ENCODE measurements at places on chromosomes 4 and X. TPM values are rescaled to one million over a fixed set of nuclear protein-coding genes. Genes with fewer than 3 reads are reported as not detected.

TRIM75 gene
- not detected for polyA plus RNA-seq

RS1 gene
- polyA plus RNA-seq = not detected

PCYT1B gene
- polyA plus RNA-seq = not detected

PNMA6F gene
- not detected for polyA plus RNA-seq

DNAAF6 gene
- not detected for polyA plus RNA-seq

NSUN7 gene
- polyA plus RNA-seq = 0.75 TPM

UCP1 gene
- polyA plus RNA-seq = not detected

MMRN1 gene
- polyA plus RNA-seq = 0.23 TPM

DNA sequence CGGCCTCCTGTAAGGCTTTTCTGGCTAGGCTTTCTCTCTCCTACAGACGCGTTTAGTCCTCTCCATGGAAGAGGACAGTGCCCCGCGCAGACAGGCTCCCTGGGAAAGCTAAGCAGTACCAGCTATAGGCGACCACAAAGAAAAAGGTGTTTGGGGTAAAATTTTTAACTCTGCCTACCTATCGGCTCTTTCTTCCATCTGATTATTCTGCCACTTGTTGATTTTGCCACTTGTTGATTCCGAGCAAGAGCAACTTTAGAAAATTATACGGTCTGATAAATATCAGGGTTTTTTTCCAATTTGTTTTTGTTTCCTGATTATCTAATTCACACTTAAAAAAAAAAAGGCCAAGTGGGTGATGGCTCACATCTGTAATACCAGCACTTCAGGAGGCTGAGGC, 1600.5 kb upstream of the TENM3 start:
- no peak for DNase-seq

- no peak for DNase-seq
Observed at GRCh38 chr4:128776794-128777216, 32.7 kb upstream of the JADE1 start.

DNA sequence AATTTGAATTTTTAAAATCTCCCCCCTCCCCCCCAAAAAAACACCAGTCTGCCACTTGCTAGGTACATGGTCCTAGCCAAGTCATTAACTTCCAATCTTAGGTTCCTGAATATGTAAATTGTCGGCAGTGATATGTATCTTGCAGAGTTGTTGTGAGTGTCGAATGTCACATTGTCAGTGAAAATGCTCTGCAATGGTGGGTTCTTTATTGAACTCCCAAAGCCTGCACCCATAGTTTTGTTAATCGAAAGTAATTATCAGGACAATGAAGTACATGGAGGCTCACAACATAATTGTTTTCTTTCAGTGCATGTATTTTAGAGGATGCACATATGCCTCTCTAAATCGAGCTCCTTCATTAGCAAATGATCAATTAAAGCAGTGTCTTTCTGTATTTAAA, 185.6 kb upstream of the S100G start:
- DNase-seq = no peak

- no peak for DNase-seq
Observed at GRCh38 chrX:153378607-153379006, 22.5 kb downstream of the PNMA6E start.

- no peak for DNase-seq
Observed at GRCh38 chr4:40850496-40850895, 100.7 kb downstream of the NSUN7 start.

- DNase-seq = no peak
Observed at GRCh38 chrX:115260330-115260729, 26.4 kb upstream of the LRCH2 start.

DNA sequence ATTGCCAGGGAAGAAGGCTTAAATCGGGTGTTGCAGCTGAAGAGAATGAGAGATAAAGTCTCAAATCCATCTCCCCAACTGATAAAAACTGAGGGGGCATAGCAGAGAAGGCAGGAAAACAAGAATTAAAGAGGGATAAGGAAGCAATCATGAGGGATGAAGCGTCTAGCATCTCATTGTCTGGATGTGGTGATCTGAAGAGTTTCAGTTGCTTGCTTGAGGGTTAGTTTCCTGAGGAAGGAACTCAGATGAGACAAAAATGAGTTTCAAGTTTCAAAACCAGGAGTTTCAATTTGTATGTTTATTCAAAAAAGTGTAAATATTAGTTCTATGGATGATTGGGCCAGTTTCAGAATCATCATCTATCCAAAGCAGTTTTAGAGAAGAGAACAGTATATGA, 496.9 kb downstream of the RAB28 start:
- DNase-seq = no peak

DNA sequence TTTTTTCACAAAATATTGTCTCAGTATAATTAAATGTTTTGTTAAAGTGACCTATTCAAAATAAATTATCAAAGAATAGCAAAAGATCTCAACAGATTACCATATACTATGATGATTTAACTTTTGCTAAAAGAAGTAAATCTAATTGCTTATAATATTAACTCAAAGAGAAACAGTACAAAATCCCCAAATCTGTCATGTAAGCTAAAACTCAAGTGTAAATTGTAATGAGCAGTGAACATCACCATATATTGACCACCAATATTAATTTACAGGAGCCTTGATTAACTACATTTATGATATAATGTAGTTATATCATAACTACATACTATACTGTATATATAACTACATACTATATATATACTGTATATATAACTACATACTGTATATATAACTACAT, 174.4 kb downstream of the SLC39A8 start:
- DNase-seq = no peak

GRCh38 chr4:87806520-87806919, 7.2 kb downstream of the IBSP start:
- no peak for DNase-seq

DNA sequence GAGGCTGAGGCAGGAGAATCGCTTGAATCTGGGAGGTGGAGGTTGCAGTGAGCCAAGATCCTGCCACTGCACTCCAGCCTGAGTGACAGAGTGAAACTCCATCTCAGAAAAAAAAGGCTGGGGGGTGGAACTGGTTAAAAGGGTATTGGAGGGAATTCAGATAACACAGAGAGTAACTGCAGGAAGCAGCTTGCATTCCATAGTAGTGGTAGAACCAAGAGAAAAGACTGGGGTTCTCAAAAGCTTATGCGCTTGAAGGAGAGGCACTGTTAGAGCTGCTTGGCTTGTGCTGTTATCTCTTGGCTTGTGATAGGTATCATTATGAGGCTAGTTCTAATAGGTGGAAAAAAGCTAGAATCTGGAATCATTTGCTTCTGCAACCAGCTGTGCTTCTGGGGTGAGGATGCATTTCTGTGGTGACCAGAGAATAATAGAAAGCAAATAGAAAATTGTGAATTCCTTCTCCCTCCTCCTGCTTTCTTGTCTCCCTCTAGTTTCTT, 91.2 kb upstream of the ELOVL6 start:
- DNase-seq = no peak

DNA sequence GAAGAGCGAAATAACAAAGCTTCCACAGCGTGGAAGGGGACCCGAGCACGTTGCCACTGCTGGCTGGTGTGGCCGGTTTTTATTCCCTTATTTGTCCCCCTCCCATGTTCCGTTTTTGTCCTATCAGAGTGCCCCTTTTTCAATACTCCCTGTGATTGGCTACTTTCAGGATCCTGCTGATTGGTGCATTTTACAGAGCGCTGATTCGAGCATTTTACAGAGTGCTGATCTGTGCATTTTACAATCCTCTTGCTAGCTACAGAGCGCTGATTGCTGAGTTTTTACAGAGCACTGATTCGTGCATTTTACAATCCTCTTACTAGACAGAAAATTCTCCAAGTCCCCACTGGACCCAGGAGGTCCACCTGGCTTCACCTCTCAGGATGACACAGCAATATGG, 250.9 kb upstream of the EPHA5 start:
- no peak for DNase-seq

DNA sequence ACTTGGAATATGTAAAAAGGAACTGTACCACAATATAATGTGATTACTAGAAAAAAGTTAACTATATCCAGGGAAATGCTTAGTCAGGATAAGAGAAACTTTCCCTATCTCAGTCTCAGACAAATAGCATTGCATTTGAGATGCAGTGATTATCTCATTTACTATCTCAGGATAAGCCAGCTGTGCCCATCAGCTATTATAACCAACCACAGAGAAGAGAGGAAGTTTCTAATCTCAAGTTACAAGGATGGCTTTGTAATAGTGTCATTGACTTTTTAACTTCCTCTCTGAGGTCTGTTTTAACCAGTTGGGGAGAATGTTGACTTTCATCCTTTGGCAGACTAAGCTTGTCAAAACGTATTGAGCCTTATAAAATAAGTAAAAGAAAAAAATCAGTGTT, 56.5 kb downstream of the SNX25 start:
- peak; percentile 34 for DNase-seq

DNA sequence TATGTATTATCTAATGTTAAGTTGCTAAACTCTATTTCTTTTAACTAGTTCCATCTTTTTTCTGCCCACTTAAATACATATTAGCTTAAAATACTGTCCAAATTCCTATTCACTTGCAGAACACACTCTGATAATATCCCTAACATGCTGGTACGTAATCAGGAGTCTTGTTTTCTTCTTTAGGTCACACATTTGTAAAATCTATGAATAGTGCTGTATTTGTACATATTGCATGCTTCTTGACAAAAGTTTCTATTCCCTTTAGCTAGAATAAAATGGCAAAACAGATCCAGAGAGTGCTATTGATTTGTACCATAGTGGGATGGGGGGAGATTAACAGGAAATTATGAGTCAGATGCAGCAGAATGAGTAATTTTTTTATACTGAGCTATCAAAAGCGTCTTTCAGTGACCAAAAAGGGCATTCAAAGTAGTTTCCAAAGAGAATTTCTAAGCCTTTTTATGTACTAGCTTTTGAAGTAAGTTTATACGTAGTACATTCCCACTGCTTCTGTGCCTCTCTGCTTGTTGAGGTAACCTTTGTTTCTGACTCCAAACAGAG, 126.5 kb downstream of the PTPN13 start:
- no peak for DNase-seq

DNA sequence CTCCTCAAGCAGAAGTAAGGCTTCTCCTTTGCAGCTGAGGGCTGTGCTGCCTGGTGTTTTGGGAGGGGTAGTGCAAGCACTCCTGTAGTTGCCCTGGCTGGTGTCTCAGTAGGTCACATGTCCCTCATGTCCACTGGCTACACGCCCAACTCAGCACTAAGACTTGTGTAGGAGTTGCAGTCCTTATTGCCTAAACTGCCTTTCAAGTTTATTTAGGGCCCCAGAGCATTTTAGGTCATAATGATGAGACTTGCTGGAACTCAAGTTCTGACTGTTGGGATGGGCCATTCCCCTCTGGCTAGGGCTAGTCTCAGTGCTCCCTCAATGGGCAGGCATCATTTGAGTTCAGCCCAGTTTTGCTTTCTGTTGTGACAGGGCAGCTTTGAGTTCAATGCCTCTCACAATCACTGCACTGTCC, 44.1 kb downstream of the PPM1K start:
- DNase-seq = no peak

DNA sequence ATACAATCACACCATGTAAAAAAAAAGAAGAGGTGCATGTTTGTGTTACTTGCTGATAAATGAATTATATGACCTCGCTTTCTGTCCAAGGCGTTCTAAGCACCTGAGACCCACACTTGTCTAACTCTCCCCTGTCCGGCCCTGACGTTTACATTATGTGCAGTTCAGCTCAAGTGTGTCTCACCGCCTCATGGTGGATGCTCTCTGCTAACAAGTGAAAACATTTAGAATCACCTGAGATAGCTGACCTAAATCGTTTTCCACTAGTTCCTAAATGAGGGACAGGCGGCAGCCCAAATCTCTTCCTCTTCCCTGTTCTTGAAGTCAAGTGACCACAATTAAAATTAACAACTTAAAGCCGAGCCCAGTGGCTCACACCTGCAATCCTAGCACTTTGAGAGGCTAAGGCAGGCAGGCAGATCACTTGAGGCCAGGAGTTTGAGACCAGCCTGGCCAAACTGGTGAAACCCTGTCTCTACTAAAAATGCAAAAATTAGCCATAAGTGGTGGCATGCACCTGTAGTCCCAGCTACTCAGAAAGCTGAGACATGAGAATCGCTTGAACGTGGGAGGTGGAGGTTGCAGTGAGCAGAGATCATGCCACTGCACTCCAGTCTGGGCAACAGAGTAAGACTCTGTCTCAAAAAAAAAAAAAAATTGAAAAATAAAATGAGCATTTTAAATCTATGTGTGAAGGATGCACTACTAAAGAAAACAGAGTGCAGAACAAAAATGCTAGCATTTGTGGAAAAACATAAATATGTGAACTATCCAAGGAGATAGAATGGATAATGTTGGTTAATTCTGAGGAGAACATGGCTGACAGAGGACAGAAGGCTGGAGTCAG, 3.9 kb upstream of the TIFA start:
- DNase-seq = peak; percentile 34

DNA sequence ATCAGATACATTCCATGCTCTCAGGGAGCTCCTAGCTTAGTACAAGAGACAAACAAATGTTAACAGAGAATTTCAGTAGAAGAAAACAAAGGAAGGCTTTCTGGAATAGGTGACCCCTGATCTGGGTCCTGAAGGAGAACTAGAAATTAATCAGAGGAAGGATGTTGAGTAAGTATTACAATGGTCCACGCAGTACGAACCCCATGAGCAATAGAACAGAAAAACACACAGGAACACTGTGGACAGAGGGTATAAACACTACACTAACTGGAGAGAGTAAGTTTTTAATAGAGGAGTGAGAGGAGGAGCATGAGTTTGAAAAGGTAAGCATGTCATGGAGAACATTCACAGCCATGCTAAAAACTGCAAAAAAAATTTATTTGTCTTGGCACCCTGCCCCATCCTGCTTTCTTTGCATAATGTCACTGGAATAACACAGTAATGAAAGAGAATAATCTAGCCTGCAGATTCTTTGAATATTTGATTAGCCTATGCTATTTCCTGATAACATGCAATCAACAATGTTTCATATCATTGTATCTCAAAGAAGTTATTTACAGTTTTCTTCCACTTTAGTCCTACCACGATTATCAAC, 140.3 kb upstream of the ZXDB start:
- DNase-seq = no peak

DNA sequence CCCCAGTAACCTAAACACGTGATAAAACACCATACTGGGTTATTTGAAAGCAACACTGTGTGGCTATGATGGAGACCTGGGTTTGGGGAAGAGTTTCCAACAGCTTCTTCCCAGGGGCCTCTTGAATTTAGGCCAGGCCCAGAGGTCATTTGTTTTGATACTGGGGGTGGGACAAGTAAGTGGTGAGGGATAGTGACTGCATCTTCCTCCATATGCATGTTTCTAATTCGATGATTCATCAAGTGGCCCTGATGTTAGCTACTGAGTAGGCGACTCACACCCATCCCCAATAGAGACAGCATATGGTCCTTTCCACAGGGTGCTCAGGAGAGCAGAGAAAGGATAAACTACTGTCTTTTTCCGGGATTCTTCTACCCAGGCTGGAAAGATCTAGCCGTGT, 2.7 kb downstream of the NDP start:
- no peak for DNase-seq

DNA sequence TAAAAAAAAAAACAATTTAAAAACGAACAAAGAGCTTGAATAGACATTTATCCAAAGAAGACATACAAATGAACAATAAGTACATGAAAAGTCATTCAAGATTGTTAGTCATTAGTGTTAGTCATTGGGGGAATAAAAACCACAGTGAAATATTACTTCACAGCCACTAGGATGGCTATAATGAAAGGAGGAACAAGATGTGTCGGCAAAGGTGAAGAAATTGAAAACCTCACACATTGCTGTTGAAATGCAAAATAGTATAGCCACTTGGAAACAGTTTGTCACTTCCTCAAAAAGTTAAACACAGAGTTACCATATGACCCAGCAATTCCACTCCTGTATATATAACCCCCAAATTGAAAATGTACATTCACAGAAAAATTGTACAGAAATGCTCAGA, 45.2 kb upstream of the SLC39A8 start:
- peak; percentile 27 for DNase-seq
